ENCODE measurements at places on chromosomes 12 and 14.

DNA sequence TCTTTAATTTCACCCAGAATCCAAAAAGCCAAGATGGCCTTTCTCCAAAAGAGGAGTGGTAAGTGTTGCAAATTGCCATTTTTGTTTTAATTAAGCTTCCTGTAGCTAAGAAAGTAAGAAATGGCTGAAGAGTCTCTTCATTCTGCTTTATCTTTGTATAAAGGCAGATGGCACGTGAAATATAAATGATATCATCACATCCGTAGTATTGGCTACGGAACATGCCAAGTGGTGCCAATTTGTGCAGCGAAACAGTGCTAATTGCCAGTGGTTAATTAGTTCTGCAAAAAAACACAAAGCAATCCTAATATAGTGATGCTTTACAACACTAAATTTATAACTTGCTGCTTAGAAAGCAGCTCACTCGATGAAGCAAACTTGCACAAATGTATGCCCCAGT lies 29.4 kb downstream of the PLEKHG7 start:
- H3K27ac ChIP-seq = no peak overlapping the region
- no peaks in the 10 kb centered on the region for H3K27me3 ChIP-seq
- DNase-seq = no peak
- H3K4me3 ChIP-seq = no peak overlapping the region

DNA sequence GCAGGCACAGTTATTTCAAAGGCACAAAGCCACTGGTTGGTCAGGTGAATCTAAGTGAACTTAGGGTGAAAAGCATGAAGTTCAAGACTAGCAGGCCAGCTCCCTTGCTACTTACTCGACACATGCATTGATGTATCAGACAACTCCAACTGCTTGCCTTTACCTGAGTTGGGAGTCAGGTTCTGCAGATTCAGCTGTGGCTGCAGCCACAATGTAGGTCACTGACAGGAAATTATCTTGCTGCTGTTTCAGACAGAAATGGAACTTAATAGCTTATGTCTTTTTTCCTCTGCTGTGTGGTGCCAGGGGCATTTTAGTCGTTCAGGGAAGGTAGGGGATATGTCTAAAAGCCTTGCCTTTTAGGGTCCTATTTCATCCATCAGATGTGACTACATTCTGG lies 125.6 kb upstream of the RPH3A start:
- no peaks in the 10 kb centered on the region for H3K36me3 ChIP-seq
- no peaks in the 10 kb centered on the region for H3K27me3 ChIP-seq
- no peak overlapping the region for H3K27ac ChIP-seq
- no peak for DNase-seq
- no peak overlapping the region for H3K4me3 ChIP-seq

GRCh38 chr14:64928239-64929013 lies 14.1 kb downstream of the GPX2 start:
- peaks cover 39% of the 10 kb centered on the region for H3K36me3 ChIP-seq
- DNase-seq = no peak
- H3K4me1 ChIP-seq = no peaks in the 10 kb centered on the region
- no peak overlapping the region for H3K27ac ChIP-seq
- H3K27me3 ChIP-seq = no peaks in the 10 kb centered on the region

DNA sequence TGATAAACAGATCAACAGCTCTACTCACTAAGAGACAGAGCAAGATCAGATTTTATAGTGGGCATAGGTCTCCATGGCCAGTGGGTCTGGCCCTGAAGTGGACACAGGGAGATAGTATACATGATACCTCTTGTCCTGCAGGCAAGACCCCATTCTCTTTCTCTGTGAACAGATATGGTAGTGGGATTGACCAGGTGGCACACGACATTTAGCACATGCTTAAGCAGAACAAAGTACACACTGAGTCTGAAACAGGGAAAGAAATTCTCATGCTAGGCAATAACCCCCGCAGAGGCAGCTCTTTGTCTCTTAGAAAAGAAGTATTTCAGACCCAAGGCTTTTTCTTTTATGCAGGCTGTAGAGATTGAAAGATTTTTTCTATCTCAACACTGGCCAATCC lies 1331.2 kb downstream of the FSCB start:
- no peaks in the 10 kb centered on the region for H3K4me1 ChIP-seq
- no peak overlapping the region for H3K4me3 ChIP-seq
- H3K27me3 ChIP-seq = no peaks in the 10 kb centered on the region
- no peaks in the 10 kb centered on the region for H3K36me3 ChIP-seq
- DNase-seq = no peak

DNA sequence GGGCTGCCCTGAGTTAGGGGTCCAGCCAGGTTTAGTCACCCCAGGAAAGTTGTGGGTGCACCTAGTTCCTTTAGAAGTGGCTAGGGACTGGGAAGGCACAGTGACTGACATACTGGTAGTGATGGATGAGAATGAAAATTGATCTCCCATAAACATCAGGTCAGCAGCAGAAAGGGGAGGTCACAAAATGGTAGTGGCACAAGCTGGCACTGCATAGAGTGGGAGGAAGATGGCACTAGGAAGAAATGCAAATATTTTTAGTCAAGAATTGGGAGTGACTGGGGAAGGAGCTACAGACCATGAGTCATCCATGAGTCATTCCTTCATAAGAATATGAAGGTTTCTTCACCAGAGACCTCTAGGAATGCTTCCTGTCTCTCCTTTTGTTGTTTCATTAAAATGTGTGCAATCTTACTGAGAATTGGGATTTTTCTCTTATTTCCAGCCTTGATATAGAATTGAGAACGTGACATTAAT lies 198.3 kb upstream of the AMIGO2 start:
- no peak overlapping the region for H3K4me3 ChIP-seq
- no peaks in the 10 kb centered on the region for H3K27me3 ChIP-seq
- H3K4me1 ChIP-seq = peaks cover 46% of the 10 kb centered on the region
- H3K36me3 ChIP-seq = no peaks in the 10 kb centered on the region

DNA sequence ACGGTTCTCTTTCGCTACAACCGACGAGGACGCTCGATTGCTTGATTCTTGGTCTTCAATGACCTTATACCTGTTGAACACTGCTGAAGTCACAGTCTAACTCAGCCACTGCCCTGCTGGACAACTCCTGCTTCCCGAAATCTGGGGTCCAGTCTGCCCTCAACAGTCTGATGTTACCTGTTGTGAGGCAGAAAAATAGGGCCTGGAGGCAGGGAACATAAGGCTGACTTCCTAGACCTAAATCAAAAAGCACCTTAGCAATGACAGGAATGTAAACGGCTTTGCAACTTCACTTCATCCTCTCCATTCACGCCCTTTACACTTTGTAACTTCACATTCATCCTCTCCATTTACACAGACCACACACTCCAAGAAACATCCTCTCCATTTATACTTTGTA lies 597 bp upstream of the GLTP start:
- peaks cover 16% of the 10 kb centered on the region for H3K4me1 ChIP-seq
- H3K36me3 ChIP-seq = no peaks in the 10 kb centered on the region
- peak overlapping the region; percentile 66 for H3K4me3 ChIP-seq
- H3K27me3 ChIP-seq = no peaks in the 10 kb centered on the region

GRCh38 chr14:24761141-24761540 lies 127.2 kb upstream of the GZMB start:
- H3K36me3 ChIP-seq = no peaks in the 10 kb centered on the region
- H3K27me3 ChIP-seq = no peaks in the 10 kb centered on the region
- H3K4me1 ChIP-seq = no peaks in the 10 kb centered on the region
- DNase-seq = no peak
- no peak overlapping the region for H3K27ac ChIP-seq

- H3K27ac ChIP-seq = no peak overlapping the region
- no peak for DNase-seq
- peaks cover 6% of the 10 kb centered on the region for H3K4me1 ChIP-seq
- peaks cover 3% of the 10 kb centered on the region for H3K36me3 ChIP-seq
- no peaks in the 10 kb centered on the region for H3K27me3 ChIP-seq
Measured at GRCh38 chr12:19148860-19149259, 19.3 kb downstream of the PLEKHA5 start.

DNA sequence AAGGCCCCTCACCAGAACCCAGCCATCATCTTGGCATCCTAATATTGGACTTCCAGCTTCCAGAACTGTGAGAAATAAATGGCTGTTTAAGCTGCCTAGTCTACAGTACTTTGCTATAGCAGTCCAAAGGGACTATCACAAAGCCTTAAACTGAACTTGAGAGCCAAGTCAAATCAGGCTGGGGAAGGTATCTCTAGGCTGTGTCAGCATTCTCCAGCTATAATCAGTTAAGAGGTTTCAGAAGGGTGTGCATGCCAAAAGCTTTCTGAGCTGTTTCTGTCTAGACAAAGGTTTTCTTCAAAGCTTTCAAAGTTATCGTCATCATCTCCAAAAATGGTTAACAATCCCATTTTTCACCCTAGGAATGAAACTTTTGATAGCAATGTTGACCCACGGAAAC lies 7.6 kb downstream of the ASCL4 start:
- H3K4me3 ChIP-seq = no peak overlapping the region
- H3K27ac ChIP-seq = no peak overlapping the region
- H3K27me3 ChIP-seq = peaks cover 3% of the 10 kb centered on the region
- H3K4me1 ChIP-seq = no peaks in the 10 kb centered on the region
- H3K36me3 ChIP-seq = no peaks in the 10 kb centered on the region

DNA sequence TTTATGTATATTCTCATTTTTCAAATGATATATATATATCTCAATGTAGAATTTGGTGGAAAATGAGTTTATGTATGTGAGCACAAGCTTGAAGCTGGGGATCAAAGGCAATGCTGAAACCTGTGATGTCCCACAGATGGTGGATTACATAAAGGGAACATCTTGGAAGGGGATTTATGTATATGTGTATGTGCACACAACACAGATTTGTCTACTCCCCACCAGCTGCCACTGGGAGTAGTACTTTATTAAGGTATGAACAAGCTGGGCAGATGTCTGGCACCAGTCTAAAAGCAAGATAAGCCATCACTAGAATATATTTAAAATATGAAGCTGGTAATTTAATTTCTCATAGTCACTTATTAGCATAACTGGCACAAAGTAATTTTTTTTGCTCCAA lies 895.6 kb downstream of the SLC6A15 start:
- H3K36me3 ChIP-seq = no peaks in the 10 kb centered on the region
- no peak overlapping the region for H3K27ac ChIP-seq
- no peaks in the 10 kb centered on the region for H3K4me1 ChIP-seq
- H3K4me3 ChIP-seq = no peak overlapping the region

Data from astrocyte (in vitro differentiated cells and primary cell).